ENCODE measurements at places on chromosomes 12 and 14. TPM values are rescaled to one million over a fixed set of nuclear protein-coding genes. Genes with fewer than 3 reads are reported as not detected.
A peak's percentile ranks its signal among the peaks of the same experiment; 100 is the strongest.

The CACNB3 gene
- 13.4 TPM for total RNA-seq

DNA sequence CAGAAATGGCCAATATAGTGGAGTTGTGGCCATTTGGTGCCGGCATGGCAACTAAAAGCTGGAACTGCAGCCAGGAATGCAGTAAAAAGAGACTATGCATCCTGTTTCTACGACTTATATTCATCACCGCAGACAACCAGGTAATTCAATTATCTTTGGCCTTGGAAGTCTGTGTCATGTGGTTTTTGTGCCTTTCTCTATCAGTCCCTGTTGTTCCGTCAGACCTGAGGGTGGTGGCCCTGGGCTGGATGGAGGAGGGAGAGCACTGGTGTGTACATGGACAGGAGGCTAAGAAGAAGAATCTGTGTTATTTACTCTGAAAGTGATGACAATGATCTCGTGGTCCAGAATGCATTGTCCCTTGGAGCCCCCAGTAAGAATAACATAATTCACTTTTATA lies 852.6 kb downstream of the VRK1 start:
- DNase-seq, result no peak

GRCh38 chr12:121295116-121295745 lies 1.3 kb downstream of the CAMKK2 start:
- peak; percentile 32 for DNase-seq

The IL26 gene
- not detected for total RNA-seq

- peak; percentile 74 for DNase-seq
Measured at GRCh38 chr12:2691006-2691344, 103.8 kb upstream of the FKBP4 start.

The NKX2-1 gene
- total RNA-seq, result not detected

- no peak for DNase-seq
Measured at GRCh38 chr14:58634406-58635090, 3.2 kb upstream of the DACT1 start.

The FGF23 gene
- total RNA-seq, result not detected

The CMKLR1 gene
- 1.0 TPM for total RNA-seq

The PUS1 gene
- total RNA-seq, result 45.3 TPM

DNA sequence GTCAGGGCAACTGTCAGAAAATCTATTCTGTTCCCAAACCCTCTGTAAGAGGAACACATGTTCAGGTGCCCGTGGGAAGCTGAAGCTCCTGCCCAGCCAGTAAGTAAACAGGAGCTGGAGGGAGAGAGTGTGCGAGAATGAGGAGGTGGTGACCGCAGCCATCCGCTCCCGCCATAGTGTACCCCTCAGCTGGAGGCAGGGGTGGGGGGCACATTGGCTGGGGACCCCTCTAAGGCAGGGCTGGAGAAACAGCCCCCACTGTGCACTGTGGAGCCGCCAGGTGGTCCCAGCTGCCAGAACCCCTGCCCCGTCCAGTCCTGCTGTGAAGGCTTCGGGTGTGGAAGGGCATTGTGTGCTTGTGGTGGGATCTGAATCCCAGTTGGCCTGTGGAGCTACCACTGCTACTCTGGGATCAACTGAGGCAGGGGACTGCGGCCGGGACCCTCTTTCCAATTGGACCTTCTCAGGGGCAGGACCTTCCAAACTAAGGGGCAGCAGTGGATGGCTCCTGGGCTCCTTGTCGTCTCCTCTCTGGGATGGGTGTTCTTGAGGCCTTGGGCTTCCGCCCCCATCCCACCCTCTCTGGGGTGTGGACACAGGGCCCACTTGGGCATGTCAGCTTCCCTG lies 59.6 kb downstream of the TSPAN9 start:
- no peak for DNase-seq

DNA sequence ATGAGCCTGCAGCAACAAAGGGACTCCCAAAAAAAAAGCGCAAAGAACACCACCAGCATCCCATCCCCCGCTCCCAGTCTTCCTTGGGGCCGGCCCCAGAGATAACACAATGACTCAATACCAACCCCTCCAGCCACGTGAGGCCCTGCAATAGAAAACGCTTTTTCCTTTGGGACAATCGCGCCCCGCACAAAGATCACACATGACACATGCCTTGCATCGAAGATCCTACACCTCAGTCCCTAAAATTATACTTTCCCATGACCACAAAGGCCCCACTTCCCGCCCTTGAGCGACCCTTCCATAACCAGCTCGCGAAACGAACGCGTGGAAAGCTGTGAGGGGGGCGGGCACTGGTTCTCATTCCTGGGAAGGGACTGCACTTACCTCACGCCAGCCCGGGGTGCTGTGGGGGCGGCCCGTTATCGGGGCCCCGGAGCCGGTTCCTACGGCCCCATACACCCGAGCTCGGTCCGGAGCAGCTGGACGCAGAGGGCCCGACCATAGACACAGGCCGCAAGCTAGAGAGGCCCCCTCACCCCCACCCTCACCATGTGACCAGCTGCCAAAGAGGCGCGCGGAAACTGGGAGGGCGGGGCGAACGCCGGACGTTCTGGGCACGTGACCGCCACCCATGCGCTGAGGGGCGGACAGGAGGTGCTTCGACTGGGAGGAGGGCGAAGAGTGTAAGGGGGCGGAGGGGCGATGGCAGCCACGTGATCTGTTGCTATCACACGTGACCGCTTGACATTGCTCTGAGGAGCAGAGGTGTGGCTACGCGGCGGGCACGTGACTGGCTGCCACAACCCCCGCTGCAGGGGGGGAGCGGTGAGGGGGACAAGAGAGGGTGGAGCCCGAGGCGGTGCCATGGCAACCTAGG lies at the start of gene CDK4:
Gene CDK4, minus strand, starts transcription at position 523 of the 880 bp plus-strand sequence. CDS start 593 bp downstream, outside the sequence.
- peak; percentile 99 for DNase-seq

DNA sequence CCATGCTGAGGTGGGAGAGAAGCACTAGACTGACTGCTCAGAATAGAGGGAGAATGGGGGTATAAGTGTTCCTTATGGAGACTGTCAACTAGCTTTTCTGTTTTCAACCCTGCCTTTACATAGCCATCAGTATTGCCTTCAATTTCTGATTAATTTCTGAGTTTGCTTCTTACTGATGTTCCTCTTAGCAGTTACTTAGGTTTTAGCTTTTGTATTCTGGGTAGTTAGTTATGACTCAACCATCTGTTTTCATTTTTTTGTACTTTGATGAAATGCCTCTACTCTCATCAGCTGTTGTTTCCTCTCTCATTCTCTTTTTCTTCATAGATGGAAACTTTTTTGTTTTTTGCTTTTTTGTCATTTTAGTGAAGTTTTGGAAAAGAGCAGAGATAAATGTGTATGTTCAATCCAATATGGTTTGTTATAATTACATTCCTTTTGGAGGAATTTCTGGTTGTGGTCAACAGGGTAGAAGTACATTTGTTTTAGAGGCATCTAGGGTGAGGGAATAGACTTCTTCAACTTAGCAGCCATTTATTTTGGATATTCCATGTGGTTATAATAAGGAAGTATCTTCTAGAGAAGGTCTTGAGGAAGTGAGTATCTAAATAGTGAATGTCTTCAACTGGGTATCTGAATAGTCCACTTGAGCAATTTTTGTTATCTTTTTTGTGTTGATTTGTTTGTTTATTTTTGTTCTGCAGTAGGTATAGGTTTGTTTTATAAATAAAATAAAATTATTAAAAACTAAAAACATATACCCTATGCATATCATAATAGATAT lies 29.6 kb downstream of the PMCH start:
- no peak for DNase-seq

The TSPAN8 gene
- total RNA-seq, result not detected

The SIX4 gene
- total RNA-seq, result not detected

DNA sequence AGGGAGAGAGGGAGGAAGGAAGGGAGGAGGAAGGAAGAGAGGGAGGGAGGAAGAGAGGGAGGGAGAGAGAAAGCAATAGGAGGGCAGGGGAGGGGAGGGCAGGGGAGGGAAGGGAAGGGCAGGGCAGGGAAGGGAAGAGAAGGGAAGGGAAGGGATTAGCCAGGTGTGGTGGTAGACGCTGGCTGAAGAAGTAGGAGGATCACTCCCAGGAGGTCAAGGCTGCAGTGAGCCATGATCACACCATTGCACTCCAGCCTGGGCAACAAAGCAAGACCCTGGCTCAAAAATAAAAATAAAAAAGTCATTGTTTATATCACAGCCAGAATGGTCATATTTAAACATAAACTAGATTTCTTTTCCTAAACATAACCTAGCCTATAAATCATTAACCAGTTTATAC lies 20.4 kb upstream of the EEA1 start:
- DNase-seq, result no peak

The TNS2 gene
- total RNA-seq, result 3.0 TPM

DNA sequence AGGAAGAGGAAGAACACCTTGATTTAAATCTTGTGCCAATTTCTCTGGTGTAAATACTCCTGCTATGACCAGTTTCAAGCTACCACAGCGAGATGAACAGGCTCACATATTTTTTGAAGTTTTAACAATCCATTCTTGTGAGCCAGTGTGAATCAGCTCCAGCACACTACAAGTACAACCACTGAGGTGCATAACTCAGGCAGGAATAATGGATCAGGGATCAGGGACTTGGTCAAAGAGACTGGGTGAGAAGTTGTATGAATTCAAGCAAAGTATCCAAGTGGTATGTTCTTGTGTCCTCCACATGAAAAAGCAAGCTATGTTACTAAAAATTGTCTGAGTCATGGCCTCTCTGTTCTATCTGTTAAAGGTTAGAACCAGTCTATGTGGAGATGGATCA lies 35.2 kb upstream of the KITLG start:
- no peak for DNase-seq

The CLEC4E gene
- total RNA-seq, result not detected

- no peak for DNase-seq
Measured at GRCh38 chr14:92638904-92639303, 109.5 kb downstream of the LGMN start.

DNA sequence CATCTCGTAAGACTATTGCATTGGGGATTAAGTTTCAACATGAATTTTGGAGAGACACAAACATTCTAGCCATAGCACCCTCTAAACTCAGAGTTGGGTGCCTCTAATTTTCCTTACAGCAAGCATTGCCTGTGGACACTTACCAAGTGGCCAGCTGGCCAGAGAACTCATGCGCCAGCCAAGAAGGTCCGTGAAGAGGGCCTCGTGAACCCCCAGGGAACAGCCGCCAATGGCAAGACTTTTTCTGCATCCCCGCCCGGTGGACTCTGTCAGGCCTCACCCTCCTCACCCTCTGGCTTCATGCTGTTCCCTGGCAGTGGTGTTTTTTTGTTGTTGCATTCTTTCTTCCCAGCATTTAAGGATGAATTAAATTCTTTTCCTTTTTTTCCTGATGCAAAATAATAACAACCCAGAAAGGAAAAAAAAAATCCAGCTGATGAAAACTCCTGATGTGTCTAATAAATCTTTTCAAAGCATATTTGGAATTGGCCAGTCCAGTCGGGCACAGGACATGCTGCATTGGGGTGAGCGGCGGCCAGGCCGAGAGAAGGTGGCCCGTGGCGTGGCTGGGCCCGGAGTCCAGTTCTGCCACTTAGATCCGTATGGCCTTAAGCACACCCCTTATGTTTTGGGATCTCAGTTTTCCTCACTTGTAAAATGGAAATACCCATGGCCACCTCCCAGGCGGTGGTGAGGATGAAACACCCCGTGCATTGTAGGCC lies 191.9 kb upstream of the DIO3 start:
- no peak for DNase-seq

The TMEM30B gene
- total RNA-seq, result 1.6 TPM

- no peak for DNase-seq
Measured at GRCh38 chr12:124766727-124767065, 97.0 kb downstream of the SCARB1 start.

DNA sequence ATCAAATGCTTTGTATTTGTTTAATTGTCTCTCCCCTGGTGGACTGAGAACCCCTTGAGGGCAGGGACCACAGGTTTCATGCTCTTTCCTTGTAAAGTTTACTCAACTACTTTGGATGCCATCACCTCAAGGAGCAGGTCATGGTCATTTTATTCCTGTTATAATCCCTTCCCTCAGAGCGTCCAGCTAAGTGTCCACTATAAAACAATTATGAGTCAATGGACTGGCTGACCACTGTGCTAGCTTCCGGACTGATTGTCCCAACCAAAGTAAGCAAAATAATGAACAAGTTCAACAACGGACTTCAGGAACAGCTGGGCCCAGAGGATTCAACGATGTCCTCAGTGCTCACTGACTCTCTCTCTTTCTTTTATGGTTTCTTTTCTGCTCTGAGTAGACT lies 18.2 kb downstream of the AK7 start:
- DNase-seq, result no peak

The GALNT4 gene
- 16.3 TPM for total RNA-seq

DNA sequence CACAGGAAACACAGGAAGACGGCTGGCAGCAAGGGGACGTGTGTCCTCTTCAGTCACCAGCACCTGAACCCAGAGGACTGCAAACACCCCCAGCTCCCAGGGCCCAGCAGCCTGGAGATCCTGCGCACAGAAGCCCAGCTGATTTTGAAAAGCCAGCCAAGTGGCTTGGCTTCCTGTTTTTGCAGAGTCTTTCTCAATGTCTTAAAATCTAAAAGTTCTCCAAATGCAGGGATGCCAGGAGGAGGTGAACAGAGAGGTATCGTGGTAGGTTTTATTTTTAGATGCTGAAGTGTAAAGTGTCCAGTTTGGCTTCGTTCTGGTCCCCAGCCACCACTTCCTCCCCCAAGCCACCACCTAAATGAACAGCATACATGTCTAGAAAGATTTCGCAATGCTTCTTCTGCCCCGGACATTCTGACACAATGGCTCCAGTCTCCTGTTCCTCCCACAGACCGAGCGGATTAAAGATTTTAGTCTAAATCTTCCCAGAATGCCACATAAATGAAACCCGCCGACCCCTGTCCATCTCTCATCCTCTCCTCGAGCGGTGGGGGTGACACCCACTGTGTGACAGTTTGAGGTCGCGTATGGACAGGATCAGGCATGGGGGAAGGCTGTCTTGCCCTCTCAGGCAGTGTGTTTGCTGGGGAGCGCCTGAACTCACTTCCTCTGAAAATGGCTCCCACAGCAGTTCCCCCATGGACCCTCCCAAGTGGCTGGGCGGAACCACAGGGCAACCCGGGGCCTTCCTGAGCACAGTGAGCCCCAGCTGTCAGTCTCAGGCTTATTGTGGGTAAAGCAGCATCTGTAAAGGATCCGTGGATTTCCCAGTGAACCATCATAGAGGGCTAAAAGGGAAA lies 41.6 kb downstream of the ITPK1 start:
- peak; percentile 54 for DNase-seq

DNA sequence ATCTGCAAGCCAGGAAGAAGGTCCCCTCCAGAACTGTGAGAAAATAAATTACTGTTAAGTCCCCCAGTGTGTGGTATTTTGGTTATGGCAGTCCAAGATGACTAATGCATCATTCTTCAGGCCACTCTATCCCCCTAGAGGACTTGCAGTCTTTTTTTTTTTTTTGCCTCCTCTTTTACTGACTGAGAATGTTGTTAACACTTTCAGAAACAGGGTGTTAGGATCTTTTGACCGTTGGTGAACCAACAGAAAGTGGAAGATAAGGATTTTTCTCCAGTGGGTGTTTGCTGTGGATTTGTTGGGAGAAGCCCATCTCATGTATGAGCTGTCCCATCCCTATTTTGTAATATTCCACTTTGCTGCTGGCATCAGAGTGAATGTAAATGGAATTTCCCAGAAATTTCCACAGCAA lies 37.8 kb downstream of the MARK3 start:
- no peak for DNase-seq

DNA sequence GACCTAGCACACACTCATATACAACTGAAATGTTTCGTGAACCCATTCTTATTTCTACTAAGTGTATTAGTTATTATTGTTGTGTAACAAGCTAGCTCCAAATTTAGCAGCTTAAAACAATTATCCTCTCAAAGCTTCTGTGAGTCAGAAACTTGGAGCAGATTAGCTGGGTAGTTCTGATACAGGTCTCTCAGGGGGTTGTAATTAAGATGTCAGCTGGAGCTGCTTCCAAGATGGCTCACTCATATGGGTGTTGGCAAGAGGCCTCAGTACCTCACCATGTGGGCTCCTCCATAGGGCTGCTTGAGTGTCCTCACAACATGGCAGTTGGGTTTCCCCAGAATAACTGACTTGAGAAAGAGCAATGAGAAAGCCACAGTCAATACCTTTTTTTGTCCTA lies 9.8 kb downstream of the GPR135 start:
- DNase-seq, result no peak
